ENCODE measurements at places on chromosomes 7 and 10.

- DNase-seq: no peak
Measured at GRCh38 chr7:14858410-14858809, 44.1 kb downstream of the DGKB start.

DNA sequence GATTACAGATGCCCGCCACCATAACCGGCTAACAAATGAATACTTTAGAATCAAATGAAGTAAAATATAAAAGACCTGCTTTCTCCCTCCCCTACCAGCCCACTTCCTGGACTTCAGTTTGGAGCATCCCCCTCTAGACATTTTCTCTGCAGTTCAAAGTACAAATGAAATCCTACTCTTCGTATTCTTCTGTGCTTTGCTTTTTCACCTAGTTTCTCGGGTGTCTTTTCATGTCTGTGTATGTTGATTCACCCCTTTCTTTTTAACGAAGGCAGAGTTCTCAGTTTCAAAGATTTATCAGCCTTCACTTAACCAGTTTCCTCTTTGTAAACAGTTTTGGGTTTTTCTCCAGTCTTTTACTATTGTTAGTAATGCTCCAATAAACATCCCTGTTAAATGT lies 145.9 kb upstream of the STK17A start:
- DNase-seq: no peak

- no peak for DNase-seq
Measured at GRCh38 chr10:36349445-36350078, 707.5 kb upstream of the FZD8 start.

DNA sequence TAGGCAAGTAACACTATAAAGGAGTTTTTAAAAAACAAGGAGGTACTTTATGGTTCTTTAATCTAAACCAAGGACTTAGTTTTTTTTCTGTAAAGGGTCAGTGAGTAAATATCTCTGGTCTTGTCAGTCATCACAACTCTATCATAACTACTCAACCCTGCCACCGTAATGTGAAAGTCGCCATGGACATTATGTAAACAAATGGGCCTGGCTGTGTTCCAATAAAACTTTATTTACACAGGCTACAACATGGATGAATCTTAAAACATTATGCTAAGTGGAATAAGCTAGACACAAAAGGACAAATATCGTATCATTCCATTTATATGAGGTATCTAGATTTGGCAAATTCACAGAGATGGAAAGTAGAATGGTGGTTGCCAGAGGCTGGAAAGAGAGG lies 60.8 kb upstream of the SP4 start:
- DNase-seq: no peak

DNA sequence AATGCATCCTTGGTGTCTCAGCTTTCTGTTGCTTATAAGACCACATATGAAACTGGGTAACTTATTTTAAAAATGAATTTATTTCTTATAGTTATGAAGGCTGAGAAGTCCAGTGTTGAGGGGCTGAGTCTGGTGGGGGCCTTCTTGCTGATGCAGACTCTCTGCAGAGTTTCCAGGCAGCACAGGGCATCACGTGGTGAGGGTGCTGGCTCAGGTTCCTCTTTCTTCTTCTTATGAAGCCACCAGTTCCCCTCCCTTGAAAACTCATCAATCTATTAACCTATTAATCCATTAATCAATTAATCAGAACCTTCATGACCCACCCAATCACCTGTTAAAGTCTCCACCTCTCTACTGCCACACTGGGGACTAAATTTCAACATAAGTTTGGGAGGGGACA lies 595.6 kb upstream of the NRP1 start:
- DNase-seq: no peak

DNA sequence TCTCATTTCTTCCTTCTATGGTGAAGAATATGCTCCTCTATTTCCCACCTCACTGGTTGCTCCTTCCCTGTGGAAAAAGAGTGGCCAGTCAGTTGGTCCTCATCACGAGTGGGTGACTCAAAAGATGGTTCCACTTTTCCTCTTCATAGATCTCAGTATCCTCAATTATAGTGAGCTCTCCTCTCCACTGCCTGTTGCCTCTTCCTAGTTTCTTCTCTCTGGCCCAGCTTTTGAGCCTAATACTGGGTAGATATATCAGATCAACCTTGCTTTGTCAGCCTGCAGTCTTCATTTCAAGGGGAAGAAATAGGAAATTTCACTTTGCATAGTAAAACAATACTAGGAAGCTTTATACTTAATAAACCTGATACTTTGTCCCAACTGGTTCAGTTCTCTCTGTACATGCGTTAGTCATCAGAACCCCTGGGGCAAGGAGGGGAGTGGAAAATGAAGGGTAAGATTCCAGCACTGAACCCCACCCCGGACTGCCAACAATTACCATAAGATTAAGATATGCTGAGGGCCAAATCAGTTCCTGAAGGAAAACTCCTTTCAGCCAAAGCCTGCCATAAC lies 15.5 kb upstream of the WNT16 start:
- no peak for DNase-seq

DNA sequence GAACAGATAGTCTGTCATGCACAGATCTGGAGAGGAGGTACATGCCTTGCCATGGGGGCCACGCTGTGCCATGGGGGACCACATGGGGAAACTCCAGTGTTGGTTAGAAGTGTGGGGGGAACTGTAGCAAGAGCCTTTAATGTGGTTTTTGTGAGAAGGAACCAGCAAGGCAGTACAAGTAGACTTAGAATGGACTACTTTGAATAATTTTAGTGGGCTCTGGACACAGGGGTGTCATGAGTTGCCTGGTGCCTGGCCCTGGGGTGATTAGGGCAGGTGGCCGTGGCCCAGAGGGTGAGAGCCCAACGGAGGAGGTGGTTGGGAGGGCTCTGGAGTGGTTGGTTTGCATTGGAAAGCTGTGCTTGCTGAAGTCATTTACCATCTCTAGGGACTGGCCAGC lies 77.2 kb downstream of the CXCL12 start:
- no peak for DNase-seq

DNA sequence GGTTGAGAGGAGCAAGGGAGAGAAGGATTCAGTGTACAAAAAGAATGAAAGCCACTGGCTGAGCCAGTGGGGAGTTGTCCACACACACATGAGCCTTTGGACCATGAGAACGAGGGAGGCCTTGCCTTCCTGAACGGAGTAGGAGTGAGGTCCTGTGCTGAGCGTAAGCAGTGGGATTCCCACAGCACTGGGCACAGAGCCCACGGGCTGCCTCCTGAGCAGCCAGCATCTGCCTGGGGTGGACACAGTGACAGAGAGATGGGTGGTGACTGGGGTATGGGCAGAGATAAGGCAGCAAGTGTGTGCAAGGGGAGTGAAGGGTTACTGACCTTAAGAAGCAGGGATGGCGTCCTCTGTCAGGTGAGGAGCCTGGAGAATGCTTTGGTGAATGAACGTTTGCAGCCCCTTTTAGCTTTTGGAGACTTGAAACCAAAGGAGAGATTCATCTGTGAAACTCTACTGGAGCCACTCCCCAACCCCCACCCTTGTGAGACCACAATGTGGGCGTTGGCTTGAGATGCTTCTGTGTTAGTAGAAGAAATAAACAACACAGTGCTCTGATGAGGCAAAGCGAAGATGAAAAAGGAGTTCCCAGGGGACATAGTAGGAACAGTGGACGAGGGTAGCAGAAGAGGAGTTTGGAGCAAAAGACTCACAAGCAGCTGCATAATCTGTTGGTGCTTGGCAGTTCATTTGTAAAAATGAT lies 56.5 kb downstream of the FIGNL1 start:
- no peak for DNase-seq

GRCh38 chr7:127557803-127558202 lies 27.6 kb downstream of the GCC1 start:
- no peak for DNase-seq

DNA sequence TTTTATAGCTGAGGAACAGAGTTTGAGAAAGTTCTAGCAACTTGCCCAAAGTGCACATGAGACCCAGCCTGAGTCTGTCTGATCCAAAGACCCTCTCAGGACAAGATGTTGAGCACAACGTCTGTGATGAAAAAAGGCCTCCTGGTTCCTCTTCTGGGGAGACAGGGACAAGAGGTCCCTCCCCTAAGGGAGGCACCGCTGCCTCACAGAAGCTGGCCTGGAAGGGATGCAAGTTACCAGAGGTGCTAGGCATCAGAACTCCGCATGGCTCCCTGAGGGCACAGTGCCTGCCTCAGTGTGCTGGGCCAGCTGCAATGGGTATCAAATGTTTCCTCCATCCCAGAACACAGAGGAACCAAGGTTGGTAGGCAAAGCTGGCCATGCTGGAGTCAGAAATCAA lies 302.4 kb downstream of the GRID1 start:
- DNase-seq: no peak

DNA sequence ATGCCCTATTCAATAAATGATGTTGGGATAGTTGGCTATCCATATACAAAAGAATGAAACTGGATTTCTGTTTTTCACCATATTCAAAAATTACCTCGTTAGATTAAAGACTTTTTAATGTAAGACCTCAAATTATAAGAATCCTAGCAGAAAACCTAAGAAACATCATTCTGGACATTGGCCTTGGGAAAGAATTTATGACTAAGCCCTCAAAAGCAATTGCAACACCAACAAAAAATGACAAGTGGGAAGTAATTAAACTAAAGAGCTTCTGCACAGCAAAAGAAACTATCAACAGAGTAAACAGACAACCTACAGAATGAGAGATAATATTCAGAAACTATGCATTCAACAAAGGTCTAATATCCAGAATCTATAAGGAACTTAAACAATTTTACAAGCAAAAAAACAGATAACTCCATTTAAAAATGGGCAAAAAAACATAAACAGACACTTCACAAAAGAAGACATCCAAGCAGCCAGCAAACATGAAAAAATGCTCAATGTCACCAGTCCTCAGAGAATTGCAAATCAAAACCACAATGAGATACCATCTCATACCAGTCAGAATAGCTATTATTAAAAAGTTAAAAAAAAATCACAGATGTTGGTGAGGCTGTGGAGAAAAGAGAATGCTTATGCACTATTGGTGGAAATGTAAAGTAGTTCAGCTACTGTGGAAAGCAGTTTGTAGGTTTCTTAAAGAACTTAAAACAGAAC lies 309.8 kb downstream of the AHR start:
- no peak for DNase-seq

DNA sequence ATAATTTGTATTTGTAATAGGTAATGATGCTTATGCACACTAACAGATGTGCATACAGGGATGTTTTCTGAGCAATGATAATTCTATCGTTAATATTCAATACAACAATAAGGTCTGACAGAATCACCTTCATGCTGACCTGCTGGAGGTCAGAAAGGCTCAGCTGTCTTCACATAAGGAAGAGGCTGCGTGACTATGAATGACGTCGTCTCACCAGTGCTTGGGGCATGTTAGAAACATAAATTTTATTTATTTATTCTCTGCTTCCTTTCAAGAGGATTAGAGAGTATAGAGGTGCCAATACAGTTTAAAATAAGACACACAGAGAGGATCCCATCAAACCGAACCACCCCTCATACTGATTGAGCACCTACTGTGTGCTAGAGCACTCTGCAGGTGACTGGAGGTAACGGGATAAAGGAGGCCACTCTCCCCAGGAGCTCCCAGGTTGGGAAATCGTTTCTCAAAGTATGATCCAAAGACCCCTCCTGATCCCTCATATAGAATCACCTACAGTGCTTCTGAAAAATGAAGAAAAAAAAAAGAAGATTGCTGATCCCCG lies 265.6 kb upstream of the NPVF start:
- DNase-seq: no peak

DNA sequence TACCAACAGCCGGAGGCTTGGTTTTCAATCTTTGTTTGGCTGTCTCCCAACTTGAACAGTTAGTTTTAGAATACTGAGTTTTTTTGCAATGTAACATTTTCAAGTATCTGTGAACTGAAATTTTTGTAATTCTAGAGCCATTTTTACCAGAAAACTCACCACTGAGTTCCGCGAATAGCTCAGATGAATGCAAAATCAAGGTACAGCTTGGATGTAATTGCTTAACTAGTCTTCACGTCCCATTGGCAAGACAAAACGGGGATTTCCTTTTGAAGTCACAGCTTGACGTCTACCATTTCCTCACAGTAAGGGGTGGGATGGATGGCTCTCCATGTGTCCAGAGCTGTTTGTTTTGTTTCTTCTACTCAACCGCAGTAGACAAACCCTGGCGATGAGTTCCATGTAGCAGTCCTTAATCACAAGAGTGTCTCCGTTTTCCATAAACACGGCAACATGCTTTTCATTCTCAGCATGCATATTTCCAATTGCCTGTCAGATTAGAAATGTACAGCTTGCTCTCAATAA lies 55.8 kb upstream of the FGFR2 start:
- DNase-seq: no peak

GRCh38 chr7:42687211-42688055 lies 224.4 kb downstream of the C7orf25 start:
- DNase-seq: no peak

GRCh38 chr10:3857318-3857717 lies 72.3 kb upstream of the KLF6 start:
- DNase-seq: no peak

DNA sequence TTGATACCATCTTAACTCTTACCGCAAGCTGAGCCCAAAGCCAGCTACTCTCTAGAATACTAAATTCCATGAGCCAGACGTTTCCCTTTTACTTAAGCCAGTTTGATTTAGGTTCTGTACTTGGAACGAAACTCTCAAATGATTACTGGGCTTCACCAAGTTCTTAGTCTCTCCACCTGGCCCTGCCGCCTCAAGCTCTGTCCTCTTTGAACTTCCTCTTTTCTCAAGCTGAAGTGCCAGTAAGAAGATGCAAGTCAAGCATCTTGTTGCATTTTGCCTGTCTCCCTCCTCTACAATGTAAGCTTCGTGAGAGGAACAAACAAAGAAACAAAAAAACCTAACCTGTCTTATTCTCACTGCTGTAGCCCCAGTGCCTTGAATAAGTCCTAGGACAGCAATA lies 358.2 kb upstream of the NPVF start:
- no peak for DNase-seq

- no peak for DNase-seq
Measured at GRCh38 chr10:42953684-42954674, 122.9 kb upstream of the RET start.

- no peak for DNase-seq
Measured at GRCh38 chr10:986137-986825, 2.0 kb upstream of the GTPBP4 start.

- DNase-seq: no peak
Measured at GRCh38 chr10:126892226-126893175, 12.7 kb upstream of the DOCK1 start.

GRCh38 chr7:137203351-137203750 lies 140.2 kb downstream of the PTN start:
- DNase-seq: no peak

GRCh38 chr7:155728116-155728515 lies 83.7 kb downstream of the RBM33 start:
- no peak for DNase-seq
